Right cardiac atrium (tissue), 5 donors: ENCODE measurements at places on chromosomes 4 and X. TPM values are rescaled to one million over a fixed set of nuclear protein-coding genes. Genes with fewer than 3 reads are reported as not detected.

The LAMTOR3 gene
- total RNA-seq = 24.9 TPM

GRCh38 chr4:81688085-81688484 is 216.4 kb upstream of the RASGEF1B start:
- DNase-seq = no peak

- DNase-seq = no peak
These were observed 22.6 kb downstream of the ASB11 start for GRCh38 chrX:15292861-15293260.

DNA sequence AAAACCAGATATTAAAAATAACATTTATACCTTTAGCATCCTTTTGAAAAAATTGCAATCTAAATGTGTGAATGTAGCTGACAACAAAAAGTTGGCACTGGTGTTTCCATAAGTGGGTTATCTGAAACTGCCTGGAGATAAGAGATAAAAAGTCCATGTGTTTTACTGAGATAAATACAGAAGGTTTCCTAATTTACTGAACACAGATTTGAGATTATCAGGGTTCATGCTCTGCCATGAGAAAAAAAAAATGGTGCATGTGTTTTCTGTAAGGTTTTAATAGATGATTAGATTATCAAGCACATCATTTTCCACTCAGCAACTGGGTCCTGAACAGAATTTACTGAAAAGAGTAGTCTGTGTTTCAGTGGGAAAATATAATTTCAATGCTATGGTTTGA is 326.2 kb upstream of the SLIT2 start:
- no peak for DNase-seq

The PNCK gene
- 12.4 TPM for total RNA-seq

DNA sequence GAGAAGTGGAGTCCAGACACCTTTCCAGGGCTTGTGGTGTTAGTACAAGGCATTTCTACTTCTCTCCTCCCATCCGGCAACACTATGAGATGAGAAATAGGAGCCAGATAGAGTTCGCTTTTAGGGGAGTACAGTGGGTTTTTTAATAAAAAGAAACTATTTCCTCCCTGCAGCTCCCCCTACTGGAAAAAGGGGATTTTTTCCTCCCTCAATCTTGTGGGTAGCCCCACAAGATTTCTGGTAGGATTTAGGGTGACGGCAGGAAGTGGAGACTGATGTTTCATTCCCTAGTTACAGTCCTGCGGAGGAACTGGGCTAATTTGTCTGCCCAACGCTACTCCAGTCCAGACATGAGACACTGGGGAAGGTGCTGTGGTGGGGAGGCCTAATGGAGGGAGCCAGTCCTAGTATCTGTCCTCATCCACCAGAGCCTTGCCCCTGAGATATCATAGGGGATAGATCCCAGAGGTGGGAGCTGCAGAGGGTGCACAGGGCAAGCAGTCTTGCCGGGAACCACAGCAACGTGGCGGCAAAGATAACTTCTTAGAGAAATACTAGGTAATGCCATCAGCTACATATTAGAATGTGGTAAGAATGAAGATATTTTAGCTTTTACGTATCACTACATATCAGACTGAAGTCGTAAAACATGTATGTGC is 45.5 kb upstream of the PRKG2 start:
- no peak for DNase-seq

- DNase-seq = no peak
These were observed 978 bp downstream of the HS6ST2 start for GRCh38 chrX:132957211-132958090.
